NCI-H1092 (cell line): ENCODE measurements at places on chromosomes 12 and 14.

DNA sequence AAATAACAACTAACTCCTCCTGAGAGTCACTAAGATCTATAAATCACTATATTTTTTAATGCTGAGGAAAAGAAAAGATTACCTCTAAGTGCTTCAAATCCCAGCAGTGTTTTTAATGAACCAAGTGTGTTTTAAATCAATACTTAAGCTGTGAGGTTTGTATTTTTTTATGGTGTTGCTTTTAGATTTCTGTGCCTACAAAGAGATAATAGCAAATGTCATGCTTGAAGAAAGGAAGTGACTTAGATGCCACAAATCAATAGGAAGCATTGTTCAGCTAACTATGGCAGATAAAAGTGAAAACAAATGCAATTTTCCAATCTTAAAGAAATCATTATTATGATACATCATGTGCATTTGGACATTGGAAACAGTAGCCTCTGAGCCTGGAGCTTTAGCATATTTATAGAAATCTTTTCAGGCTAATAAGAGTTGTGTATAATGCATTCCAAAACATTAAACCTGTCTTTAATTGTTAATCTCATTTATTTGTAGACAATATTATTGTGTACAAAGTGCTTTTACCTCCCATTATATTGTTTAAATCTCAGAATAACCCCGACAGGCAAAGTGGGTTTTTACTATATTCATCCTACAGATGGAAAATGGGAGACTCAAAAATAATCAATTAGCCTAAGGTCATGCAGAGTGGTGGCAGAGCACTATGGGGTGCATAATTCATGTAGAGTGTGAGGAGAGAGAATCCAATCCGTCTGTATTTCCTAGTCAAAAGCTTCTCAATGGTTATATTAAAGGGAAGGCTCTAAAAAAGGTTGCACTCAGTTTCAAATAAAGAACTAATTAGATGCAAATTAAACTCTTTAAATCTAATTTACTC, 486.2 kb downstream of the NAV3 start:
- DNase-seq: no peak

GRCh38 chr14:24267516-24267915, 3.9 kb downstream of the RABGGTA start:
- no peak for DNase-seq

GRCh38 chr12:122560138-122560537, 33.1 kb downstream of the KNTC1 start:
- DNase-seq: no peak

GRCh38 chr14:79708426-79709388, 502.6 kb downstream of the DIO2 start:
- no peak for DNase-seq

- no peak for DNase-seq
These were observed 24.2 kb upstream of the YAF2 start for GRCh38 chr12:42262271-42262670.

DNA sequence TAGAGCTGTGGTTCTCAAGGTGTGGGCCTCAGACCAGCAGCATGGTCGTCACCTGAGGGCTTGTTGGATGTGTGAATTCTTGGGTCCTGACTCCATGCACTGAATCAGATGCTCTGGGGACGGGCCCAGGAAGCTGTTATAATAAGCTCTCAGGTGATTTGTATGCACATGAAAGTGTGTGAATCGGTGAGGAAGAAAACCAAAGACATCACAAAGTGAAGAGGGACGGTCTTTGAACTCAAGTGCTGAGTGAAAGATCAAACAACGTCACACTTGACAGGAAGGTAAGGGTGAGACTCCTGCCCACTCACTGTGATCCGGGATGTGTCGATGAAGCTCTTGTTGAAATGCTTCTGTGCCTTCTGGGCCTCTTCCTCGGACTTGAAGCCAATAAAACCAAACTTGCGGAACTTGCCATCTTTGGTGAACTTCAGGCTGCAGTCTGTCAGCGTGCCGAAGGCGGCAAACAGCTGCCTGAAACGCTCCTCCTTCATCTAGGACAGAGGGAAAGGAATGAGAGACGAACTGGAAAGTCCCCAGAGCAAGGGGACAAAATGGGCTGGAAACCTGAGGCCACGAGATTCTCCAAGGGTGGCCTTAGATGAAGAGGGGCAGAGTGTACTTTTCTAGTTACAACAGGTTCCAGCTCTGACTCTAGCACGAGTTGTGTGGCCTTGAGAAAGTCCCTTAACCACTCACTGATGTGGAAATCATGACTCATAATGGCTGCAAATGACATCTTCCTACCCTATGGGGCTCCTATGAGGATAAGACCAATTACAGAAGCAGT, 4.0 kb downstream of the RBM19 start:
- no peak for DNase-seq

GRCh38 chr12:26211331-26211730, 16.0 kb downstream of the SSPN start:
- no peak for DNase-seq

DNA sequence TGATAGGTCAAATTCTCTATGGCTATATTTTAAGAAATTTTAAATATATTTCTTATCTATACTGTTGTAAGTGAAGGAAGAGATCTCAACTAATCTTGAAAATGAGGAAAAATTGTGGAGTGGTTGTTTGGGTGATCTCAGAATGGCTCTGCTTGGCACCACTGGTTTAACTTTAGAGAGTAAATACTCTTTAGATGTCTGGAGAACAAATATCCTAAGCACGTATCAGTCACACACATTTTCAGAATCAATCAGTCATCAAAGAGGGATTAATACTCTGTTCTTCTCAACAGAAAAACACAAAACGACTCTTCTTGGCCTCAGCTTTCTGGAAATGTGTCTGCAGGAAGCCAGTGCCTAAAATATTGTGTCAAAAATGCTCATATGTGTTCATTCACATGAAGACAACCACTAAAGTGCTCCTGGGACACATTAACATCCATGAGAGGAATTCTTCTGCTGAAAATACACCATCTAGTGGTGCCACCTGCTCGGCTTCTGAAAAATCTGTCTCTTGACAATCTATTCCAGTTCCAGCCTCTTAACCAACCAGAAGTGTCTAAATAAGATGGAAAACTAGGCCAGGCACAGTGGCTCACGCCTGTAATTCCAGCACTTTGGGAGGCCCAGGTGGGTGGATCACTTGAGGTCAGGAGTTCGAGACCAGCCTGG, 81.1 kb upstream of the CCDC198 start:
- no peak for DNase-seq

DNA sequence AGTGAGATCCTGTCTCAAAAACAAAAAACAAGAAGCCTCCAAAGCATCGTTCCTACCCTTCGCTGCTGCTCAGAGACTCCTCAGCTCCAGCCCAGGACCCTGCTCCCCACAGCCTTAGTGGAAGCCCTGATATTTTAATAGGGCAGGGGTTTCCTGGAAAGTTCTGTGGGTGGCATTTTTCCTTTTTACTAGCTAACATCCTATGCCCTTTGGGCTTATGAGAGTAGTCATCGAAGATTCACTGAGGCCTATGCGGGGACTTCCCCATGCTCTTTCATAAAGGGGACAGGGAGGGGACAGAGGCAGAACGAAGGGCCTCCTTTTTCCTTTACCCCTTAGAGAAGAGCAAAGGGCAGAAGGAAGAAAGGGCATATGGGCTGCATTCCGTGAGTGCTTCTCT, 8.3 kb downstream of the LAG3 start:
- no peak for DNase-seq

DNA sequence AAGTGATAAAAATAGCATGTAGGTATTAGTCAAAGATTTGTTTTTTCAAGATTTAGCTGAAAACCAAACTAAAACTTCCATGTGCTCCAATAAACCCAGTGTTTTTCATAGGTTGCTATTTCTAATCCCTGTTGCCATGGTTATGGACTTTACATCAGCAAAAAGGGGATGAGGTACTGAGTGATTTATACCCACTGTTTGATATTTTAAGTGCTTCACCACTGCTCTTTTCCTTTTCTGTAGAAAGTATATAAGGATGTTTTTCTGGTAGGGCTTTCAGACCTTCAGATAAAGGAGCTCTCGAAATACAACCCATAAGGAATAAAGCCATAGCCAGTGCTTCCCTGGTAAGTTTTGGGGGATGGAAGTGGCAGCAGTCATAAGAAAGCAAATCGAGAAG, at the start of gene OTOGL:
OTOGL (plus strand) TSS at position 279 of the 400 bp plus-strand sequence. CDS start 109,895 bp downstream, outside the sequence.
- DNase-seq: no peak

- DNase-seq: no peak
These were observed 24.5 kb downstream of the LMO3 start for GRCh38 chr12:16581416-16581815.

DNA sequence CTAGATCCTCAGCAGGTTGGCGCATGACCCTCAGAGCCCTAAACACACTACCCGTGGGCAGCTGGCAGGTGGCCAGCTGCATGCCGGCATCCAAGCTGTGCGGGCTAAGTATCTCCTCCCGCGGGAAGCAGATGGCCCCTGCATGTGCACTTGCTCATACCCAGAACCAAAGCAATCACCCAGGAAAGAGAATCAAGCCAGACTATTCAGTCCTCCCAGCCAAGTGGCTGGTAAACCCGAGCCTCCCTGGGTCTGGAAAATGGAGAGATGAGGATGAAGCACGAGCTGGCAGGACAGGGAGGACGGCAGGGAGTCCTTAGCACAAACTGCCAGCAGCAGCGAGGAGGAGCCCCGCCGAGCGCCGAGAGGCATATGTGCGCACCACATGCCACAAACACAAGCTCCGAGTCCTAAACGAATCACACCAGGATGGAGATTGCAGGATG, 139.7 kb downstream of the RIMBP2 start:
- peak; percentile 13 for DNase-seq

DNA sequence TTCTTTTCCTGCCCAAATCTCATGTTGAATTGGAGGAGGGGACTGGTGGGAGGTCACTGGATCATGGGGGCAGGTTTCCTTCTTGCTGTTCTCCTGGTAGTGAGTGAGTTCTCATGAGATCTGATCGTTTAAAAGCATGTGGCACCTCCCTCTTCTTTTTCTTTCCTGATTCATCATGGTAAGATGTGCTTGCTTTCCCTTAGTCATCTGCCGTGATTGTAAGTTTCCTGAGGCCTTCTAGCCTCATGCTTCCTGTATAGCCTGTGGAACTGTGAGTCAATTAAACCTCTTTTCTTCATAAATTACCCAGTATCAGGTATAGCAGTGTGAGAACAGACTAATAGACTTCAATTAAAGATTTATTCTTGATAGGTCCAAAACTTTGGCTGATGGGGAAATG, 83.5 kb downstream of the CAND1 start:
- no peak for DNase-seq

DNA sequence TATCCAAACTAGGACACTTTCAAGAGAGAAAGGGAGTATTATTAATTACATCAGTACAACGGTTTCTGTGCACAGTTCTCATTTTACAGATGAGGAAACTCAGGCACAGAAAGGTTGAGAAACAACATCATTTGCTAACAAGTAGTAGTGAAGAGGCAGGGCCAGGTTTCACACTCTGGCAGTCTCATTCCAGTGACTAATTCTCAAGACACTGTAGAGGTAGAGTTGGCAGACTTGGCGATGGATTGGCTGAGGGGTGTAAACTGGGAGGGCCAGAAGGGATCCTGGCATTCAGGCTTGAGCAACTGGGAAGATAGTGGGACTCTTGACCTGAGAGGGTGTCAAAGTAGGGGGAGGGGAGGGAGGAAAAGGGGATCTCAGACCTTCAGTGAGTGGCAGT, 73.8 kb upstream of the BDKRB2 start:
- DNase-seq: no peak

DNA sequence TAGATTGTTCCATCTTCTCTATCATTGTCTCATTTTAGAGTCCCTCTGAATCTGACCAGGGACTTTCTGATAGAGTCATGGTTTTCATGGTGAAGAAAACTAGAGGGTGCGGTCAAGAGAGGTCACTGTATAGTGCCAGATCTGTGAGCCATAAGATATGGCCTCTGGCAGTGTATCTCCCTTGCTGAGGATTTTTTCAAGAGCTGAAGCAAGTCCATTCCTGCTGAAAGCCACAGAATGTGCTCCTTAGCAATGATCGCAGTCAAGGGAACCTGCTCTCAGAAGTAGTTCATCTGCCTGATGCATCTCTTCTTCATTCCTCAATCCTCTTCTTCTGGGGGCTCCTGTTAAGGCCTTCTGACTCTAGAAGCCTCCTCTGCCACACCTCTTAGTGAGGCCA, 405.2 kb downstream of the EGLN3 start:
- no peak for DNase-seq

DNA sequence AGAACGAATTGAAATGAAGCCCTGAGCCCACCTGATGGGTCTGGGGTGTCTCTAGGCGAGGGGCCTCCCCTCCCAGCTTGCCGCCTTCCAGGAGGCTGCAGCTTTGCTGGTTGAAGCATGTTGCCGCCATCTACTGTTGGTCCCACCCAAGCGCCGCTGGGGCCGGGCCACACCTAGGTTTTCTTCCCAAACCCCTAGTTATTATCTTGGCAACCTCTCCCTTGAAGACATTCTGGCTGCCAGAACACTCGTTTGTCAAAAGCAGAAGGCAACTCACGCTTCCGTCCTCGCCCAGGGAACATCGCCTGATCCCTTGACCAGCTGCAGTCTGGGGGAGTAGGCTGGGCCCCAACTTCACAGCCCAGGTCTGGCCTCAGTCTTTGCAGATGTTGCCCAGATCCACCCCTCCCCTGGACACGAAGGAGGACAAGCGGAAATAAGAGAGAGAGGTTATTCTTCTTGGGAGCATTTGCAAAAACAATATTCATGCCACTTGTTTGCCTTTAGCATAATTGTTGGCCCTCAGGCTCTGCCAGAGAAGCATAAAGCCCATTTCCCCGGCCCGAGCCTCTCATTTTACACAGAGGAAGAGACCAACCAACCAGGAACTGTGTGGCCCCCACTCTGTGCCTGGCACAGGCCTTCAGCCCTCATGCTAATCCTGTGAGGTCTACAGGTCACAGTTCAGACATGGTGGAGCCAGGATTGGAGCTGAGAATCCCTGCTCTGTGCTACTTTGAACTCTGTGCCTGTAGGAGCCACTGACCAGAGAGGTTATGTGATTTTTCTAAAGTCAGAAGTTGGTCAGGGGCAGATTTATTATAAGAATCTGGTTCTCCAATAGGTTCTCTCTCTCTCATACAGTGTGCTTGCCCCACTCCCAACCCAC, 6.8 kb downstream of the EMP1 start:
- no peak for DNase-seq

DNA sequence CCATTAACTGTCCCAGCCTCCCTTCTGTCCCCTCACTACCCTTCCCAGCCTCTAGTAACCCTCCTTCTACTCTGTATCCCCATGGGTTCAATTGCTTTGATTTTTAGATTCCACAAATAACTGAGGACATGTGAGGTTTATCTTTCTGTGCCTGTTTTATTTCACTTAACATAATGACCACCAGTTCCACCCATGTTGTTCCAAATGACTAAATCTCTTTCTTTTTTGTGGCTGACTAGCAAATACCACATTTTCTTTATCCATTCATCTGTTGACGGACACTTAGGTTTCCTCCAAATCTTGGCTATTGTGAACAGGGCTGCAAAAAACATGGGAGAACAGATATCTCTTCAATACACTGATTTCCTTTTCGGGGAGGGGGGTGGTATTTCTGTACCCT, 65.7 kb downstream of the PRKD1 start:
- DNase-seq: no peak

DNA sequence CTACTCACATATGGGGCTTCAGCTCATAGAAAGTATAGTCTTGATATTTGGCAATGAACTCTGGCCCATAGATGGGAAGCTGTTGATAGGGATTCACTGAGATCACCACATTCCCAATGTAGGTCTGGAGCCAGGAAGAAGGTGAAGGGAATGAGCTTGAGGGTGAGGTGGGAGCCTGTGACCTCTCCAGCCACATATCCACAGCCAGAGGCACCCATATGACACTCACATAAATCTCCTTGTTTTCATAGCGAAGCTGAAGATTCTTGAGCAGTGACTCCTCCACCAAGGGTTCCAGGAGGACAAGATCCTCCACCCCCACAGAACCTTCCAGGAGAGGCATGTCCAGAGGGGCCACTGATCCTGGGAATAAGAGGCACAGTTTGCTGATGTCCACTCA, 1.9 kb downstream of the MYO1A start:
- no peak for DNase-seq

- no peak for DNase-seq
These were observed 3.2 kb upstream of the HOXC11 start for GRCh38 chr12:53969588-53970259.
